OCI-LY7 (cell line): ENCODE measurements at places on chromosomes 2 and 18.

GRCh38 chr2:8599421-8600242 is 82.2 kb upstream of the ID2 start:
- no peak for DNase-seq

DNA sequence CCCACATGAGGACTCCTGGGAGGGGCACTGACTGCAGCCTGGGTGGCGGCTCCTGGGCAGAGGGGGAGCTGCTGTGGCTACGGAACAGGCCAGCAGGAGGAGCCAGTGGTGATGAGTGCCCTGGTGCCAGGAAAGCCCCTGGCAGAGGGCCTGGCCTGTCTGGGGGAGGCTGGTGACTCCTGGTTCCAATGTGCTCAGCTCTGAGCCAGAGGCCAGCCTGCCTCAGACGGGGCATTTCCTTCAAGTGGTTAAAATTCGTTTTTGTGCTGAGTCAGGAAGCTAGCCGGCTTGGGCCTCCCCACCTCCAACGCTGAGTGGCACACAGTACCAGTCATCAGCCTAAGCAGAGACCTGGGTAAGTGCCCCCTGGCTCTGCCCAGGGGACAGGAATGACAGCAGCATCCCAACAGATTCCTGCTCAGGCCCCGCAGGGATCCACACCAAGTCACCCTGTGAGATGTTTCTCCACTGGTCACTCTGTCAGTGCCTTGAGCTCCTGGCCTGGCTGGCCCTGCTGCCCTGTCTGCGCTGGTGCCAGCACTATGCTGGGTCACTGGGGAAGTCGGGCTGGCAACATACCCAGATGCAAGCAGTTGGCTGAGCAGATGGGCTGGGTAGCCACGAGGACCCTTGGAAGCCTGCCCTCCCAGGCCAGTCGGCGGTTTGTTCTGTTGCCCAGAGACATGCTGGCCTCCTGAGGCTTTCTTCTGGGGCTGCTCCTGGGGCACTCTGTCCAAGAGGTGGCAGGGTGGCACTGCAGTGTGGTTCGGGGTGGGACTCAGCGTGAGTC is 7.1 kb upstream of the KLF11 start:
- DNase-seq: peak; percentile 13

GRCh38 chr2:238574490-238575271 is 148.0 kb downstream of the ASB1 start:
- no peak for DNase-seq

GRCh38 chr2:59182249-59182648 is 941.1 kb upstream of the FANCL start:
- DNase-seq: peak; percentile 35

DNA sequence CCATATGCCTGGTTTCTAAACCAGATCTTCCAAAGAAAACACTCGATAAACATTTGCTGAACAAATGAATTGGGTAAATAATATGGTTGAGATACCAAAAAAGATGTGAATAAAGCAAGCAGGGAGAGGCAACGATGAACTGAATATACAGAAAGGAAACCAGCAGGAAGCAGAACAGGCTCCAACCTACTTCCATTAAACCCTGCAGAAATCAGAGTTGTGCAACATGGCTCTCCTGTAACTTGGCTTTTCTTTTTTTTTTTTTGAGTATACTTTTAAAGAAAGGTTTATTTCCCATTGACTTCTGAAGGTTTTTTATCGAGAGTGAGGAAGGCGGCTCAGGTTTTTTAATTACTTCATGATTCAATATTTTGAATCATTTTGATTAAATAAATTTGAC is 23.5 kb downstream of the ITSN2 start:
- no peak for DNase-seq

- no peak for DNase-seq
Measured at GRCh38 chr2:172944022-172944793, 131.4 kb upstream of the MAP3K20 start.

DNA sequence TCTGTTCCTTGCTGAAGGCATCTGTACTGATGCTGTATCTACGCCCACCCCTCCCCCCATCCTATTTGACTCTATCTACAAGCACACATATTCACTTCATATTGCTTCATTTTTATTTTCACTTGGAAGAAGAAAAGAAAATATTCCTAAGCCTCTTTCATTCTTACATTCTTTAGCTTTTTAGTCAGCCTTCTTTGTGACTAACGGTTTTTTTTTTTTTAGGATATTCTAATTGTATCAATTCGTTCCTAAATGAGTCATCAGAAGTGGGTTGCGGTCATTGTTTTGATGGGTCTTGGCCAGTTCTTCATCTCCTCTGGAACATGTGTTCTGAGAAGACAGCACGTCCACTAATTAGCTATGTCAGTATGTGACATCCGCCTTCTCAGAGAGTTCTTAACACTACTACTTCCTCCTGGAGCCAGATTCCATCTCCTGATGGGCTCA is 88.7 kb downstream of the MYO1B start:
- DNase-seq: no peak

DNA sequence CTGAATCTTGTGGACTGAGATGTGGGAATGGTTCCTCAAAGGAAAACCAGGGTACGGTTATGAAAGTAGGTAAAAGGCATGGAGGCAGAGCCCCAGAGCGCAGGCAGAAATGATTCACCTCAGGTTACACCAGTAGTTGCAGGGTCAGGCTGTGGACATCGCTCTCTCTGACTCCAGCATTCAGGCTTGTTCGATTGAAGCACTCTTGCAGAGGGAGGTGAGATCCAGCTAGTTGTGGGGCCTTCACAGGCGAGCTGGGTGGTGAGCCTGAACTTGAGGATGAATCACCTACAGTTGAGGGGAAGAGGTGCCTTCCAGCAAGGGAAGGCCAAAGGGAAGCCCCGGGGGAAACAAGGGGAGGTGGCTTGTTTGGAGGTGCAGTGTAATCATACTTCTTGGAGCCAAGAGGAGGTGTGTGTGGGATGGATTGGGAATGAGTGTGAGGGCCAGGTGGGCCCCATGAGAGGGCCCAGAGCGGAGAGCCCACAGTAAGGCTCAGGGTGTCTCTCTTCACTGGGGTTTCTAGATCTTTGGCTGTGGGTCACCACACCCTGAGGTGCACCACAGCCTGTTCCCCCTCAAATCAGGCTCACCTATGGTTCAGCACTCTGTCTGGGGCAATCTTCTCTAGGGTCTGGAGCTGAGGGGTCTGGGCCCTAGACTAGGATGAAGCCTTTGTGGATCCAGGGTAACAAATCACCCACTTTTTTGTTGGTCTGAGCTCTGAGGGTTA is 48.5 kb upstream of the MCFD2 start:
- DNase-seq: no peak
